Activated CD4-positive, alpha-beta memory T cell treated with anti-CD3 and anti-CD28 coated beads, Interleukin-2, amount 10 ng/mL, durations not matched to agents 7 days and 5 days (primary cell): ENCODE measurements at places on chromosomes 7 and 10. TPM values are rescaled to one million over a fixed set of nuclear protein-coding genes. Genes with fewer than 3 reads are reported as not detected.

DNA sequence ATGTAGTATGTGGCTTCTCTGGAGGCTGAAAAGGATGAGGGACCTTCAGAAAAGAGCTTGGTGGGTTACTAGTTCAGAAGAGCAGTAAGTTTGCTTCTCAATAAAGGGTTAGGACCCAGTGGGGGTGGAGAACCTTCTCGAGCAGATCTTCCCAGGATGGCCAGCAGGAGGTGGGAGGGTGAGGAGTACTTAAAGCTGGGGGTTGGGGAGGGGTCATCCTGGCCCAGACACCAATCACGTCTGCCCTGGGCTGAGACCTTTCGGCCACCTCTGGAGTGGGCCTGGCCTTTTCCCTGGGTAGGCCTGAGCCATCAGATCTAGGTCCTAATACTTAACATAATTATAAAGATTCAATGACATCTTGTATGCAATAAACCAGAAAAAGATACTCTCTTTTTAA lies 149.0 kb upstream of the TCF7L2 start:
- H3K27me3 ChIP-seq, result no peaks in the 10 kb centered on the region
- H3K27ac ChIP-seq, result no peak overlapping the region
- no peaks in the 10 kb centered on the region for H3K36me3 ChIP-seq
- no peak overlapping the region for H3K4me3 ChIP-seq

- H3K4me1 ChIP-seq, result peaks cover 35% of the 10 kb centered on the region
- DNase-seq, result peak; percentile 53
- H3K36me3 ChIP-seq, result peaks cover 63% of the 10 kb centered on the region
- peak overlapping the region; percentile 90 for H3K4me3 ChIP-seq
- peak overlapping the region; percentile 87 for H3K27ac ChIP-seq
- no peaks in the 10 kb centered on the region for H3K27me3 ChIP-seq
These were observed 2.6 kb downstream of the PGAM1 start for GRCh38 chr10:97428572-97428981.

- no peaks in the 10 kb centered on the region for H3K36me3 ChIP-seq
- no peaks in the 10 kb centered on the region for H3K4me1 ChIP-seq
- DNase-seq, result no peak
- H3K4me3 ChIP-seq, result no peak overlapping the region
These were observed 36.8 kb downstream of the COL28A1 start for GRCh38 chr7:7498856-7499255.

Gene SPDYE6
- total RNA-seq, result 0.13 TPM

DNA sequence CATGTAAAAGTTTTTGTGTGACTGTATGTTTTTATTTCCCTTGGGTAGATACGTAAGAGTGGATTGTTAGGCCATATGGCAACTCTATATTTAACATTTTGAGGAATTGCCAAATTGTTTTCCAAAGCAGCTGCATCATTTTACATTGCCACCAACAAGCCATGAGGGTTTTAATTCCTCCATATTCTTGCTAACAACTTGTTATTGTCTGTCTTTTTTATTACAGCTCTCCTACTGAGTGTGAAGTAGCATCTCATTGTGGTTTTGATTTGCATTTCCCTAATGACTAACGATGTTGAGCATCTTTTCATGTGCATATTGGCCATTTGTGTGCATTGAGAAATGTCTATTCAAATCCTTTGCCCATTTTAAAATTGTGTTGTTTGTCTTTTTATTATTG lies 94.9 kb downstream of the CARD11 start:
- H3K27ac ChIP-seq, result no peak overlapping the region
- H3K4me3 ChIP-seq, result no peak overlapping the region
- H3K36me3 ChIP-seq, result peaks cover 97% of the 10 kb centered on the region
- no peak for DNase-seq
- no peaks in the 10 kb centered on the region for H3K27me3 ChIP-seq
